ENCODE measurements at places on chromosomes 4 and X.

- no peak for DNase-seq
Observed at GRCh38 chr4:176805155-176805554, 12.4 kb upstream of the VEGFC start.

- DNase-seq: peak; percentile 4
Observed at GRCh38 chrX:118254611-118255010, 91.3 kb upstream of the WDR44 start.

DNA sequence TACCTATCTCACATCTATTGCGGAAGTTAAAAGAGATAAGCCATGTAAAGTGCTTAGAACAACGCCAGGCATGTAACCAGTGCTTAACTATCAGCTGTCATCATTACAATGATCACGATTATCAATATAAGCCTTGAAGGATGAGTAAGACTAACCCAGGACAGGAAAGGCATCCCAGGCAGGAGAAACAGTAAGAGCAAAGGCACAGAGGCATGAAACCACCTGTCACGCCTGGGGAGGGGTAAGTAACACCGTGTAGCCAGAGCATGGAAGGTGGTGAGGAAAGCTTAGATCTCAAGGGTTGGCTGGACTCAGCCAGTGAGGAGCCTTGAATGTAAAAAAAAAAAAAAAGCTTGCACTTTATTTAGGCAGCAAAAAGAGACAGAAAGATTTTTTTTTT, 71.7 kb upstream of the NOCT start:
- DNase-seq: no peak

DNA sequence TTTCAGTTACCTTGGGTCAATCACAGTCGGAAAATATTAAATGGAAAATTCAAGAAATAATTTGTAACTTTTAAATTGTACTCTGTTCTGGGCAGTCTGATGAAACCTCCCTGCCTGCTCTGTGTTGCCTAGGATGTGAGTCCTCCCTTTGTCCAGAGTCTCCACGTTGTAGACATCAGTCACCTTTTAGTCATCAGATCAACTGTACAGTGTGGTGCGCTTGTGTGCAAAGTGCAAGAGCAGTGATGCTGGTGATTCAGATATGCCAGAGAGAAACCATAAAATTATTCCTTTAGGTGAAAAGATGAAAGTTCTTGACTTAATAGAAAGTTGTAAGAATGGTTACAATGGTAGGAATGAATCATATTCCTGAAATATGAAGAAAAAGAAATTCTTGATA, 1.4 kb downstream of the SPATA4 start:
- peak; percentile 67 for DNase-seq

DNA sequence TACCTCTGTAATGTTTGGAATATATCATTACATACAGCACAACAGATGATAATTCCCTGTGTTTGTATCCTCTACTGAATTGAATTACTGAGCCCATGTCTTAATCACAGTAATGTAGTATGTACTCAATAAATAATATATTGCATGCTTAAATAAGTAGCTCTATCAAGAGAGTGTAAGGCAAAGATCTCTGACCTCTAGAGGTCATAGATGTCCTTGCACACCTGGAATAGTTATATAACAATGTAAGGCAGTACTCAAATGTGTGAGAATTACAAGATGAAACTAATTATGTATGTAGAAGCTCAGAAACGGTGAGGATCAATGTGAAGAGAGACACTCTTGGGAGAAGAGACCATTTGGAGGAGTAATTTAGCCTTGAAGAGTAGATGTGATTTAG, 14.3 kb upstream of the GCNA start:
- no peak for DNase-seq

GRCh38 chr4:40325406-40326019, 9.6 kb upstream of the CHRNA9 start:
- peak; percentile 55 for DNase-seq

DNA sequence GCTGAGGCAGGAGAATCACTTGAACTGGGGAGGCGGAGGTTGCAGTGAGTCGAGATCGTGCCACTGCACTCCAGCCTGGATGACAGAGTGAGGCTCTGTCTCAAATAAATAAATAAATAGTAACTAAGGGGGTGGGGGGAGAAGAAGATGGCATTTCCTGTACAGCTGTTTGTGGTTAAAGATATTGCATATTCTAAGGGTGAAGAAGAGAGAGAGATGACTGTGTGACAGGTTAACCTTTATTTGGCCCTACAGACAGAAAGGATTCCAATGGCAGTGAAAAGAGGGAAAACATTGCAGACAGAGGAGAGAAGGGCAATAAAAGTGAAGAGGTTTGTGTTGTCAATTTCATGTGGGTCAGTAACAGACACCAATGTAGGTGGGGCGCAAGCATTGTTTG, 9.4 kb downstream of the TASL start:
- DNase-seq: no peak

DNA sequence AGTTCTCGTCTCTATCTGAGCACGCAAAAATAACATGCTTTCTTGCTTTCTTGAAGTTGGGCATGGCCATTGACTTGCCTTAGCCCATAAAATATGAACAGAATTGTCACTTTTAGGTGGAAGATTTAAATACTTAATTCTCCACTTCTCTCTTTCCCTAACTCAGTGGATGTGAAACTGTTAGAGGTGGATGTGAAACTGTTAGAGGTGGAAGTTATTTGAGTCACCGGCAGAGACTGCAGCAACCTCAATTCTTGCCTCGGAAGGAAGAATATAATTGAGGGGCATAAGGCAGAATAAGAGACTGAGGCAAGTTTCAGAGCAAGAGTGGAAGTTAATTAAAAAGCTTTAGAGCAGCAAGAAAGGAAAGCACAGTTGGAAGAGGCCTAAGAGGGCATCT, 2.8 kb upstream of the PARM1 start:
- DNase-seq: no peak

DNA sequence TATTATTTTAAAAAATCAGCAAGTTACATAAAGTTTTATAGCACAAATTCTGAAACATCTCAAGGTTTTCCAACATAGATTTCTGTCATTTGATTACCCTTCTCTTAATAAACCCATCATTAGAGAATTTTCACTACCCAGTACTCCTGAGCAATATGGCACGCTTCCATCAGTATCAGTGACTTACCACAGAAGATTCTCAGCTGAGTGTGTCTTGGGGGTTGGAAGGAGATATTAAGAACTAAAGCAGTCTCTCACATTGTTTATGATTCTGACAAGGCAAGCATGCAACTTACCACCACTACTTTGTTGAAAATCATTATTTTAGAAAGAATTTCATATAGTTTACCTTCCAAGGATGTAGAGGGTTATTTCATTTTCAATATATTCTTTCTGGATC, 67.7 kb downstream of the INPP4B start:
- DNase-seq: no peak

DNA sequence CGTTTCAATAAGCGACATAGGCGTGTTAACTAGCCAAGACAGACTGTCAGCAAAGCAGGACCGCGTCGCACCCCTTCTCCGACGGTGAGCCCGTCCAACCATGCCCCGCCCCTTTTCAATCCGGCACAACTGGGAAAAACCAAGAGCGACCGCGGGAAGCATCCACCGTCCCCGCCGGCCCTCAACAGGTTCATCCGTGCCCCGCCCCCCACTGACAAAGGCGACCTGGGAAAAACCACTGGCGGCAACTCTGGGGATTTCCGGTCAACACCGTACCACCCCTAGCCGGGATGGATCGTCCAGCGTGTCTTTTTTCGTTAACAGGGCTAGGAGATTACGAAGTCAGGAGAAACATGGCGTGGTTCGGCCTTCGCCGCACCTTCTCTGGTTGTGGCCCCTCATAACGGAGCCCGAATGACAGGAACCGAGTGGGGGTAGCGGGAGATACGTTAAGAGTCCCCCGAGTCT, 377 bp downstream of the TIMM17B start:
- peak; percentile 67 for DNase-seq

GRCh38 chrX:10952619-10953018, 158.5 kb upstream of the HCCS start:
- no peak for DNase-seq

DNA sequence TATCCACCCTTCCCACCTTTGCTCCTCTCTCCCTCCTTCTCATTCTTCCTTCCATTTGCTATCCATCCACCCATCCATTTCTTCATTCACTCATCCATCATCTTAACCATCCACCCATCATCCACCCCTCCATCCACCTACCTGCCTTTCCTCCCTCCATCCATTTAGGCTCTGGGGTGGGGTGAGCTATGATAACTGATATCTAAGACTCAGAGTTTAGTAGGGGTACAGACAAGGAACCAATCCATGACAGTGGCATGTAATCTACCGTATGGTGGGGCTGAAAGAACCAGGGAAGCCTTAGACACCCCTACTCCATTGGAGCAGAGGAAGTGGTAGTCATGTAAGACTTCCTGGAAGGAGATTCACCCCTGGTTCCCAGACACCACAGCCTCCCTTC, 23.2 kb downstream of the PSAPL1 start:
- DNase-seq: no peak

GRCh38 chr4:182749667-182750167, 167.5 kb downstream of the DCTD start:
- no peak for DNase-seq

GRCh38 chr4:159258889-159259560, 156.1 kb downstream of the RAPGEF2 start:
- no peak for DNase-seq

DNA sequence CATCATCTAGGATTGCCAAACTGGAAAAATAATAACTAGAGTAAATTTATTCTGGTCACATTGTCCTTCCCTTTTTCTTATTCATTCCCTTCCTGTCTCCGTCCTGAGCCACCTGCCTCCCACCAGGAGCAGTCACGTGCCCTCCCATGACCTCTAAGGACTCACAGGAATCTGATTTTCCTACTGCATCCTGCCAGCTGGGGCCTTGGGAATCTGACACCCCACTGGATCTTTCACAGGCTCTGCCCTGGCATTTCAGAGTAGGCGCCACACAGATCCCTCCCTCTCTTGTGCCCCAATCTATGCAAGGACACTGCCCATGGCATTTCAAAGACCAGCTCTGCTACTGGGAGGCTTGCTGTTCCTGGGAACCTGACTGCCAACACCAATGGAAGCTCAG, 520.5 kb downstream of the PPARGC1A start:
- DNase-seq: no peak

GRCh38 chrX:11472879-11473278, 179.7 kb downstream of the AMELX start:
- no peak for DNase-seq

DNA sequence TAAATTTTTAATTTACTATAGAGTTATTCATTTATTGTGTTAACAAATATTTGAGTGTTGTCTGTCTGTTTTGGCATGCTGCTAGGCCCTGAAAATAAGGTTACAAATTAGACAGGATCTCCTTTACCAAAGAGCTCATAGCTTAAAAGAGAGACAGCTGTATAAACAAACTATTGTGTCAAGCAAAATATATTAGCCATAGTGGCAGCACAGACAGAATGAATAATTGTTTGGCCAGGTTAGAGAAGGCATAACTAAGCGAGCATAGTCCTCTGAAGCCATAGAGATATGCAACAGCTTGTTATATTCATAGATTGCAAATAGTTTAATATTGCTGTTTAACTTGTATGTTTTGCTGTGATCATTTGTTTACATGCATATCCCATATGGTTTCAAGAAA, 66.7 kb upstream of the NDUFC1 start:
- DNase-seq: no peak

DNA sequence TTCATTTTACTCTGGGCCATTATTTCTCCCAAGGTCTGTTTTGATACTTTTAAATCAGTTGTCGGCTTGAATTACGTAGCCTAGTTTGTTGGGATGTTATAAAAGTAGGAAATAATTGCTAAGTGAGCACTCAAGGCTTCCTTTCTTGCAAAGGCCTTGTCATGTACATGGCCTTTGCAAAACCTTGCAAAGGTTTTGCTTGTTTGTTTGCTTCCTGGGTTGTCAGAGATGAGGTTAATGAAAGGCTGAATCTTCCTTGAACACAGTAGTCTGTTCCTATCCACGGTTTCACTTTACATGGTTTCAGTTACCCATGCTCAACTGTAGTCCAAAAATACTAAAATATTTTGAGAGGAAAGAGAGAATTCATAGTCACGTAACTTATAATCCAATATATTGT, 113.5 kb downstream of the NAA11 start:
- DNase-seq: no peak

- DNase-seq: peak; percentile 48
Observed at GRCh38 chr4:36255577-36255976, 11.3 kb upstream of the ARAP2 start.
